ENCODE measurements at places on chromosomes 7 and 10. TPM values are rescaled to one million over a fixed set of nuclear protein-coding genes. Genes with fewer than 3 reads are reported as not detected.

Gene SNX8
- total RNA-seq, result 51.2 TPM

Gene ADCY1
- 0.05 TPM for total RNA-seq

DNA sequence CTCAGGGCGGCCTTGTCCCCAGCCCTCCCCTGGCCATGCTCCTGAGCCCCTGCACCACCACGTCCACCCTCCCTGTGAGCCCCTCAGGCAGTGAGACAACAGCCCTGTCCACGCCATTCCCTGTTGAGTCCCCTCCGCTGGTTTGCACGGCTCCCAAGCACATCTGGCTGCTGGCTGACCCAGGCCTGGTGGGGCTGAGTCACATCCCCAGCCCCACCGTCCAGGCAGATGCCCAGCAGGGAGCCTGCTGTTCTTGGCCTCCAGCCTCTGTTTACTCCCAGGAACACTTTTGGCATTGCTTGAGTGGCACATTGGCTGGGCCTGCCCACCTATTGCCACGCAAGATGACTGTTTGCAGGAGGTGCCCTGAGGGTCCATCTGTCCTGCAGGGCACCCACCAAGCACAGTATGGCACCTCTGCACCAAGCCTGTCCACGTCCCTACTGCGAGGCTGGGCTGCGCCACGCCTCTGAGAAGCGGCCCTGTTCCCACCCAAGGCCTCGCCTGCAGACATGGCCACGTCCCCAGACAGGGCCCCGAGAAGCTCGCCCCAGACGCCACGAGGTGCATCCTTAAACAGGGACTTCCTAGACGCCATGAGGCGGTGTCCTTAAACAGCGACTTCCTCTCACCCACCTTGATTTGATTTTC, 48.4 kb upstream of the INPP5A start:
- DNase-seq, result peak; percentile 92

- peak; percentile 82 for DNase-seq
Measured at GRCh38 chr7:2927592-2927991, 83.5 kb upstream of the GNA12 start.

DNA sequence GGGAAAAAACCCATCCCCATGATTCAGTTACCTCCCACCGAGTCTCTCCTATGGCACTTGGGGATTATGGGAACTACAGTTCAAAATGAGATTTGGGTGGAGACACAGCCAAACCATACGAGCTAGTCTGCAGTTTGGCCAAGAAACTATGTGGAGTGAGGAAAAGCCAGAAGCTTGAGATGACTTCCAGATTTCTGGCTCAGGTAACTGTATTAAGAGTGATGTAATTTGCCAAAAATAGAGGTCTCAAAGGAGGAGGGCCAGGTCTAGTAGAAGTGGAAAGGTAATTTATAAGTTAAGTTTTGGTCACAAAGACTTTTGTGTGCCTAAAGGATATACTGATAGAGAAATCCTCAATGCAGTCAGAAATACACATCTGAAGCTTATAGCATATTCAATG, 279.7 kb upstream of the MGMT start:
- no peak for DNase-seq

- DNase-seq, result no peak
Measured at GRCh38 chr10:22647244-22647643, 67.1 kb downstream of the PIP4K2A start.

GRCh38 chr7:151226560-151226874, 488 bp downstream of the ABCF2 start:
- DNase-seq, result no peak

GRCh38 chr7:35556515-35557471, 138.1 kb downstream of the HERPUD2 start:
- DNase-seq, result peak; percentile 59

- DNase-seq, result no peak
Measured at GRCh38 chr10:77279207-77279606, 358.4 kb downstream of the KCNMA1 start.

DNA sequence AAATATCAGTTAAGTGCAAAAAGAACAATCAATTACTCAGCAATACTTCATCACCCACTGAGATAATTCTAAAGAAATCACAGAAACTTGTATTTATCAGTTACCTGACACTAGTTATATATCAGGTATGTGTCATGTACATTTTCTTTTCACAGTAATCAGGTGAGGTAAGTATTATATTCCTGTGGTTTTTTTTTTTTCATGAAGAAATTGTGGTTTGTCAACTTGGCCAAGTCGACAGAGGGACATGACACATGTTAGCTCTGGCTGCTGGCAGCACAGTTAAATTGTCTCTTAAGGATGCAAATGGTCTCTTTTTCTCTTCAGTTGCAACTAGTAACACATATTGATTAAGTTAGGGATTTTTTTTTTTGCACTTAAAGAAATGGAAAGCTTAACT, 13.7 kb upstream of the GPR141 start:
- DNase-seq, result no peak

DNA sequence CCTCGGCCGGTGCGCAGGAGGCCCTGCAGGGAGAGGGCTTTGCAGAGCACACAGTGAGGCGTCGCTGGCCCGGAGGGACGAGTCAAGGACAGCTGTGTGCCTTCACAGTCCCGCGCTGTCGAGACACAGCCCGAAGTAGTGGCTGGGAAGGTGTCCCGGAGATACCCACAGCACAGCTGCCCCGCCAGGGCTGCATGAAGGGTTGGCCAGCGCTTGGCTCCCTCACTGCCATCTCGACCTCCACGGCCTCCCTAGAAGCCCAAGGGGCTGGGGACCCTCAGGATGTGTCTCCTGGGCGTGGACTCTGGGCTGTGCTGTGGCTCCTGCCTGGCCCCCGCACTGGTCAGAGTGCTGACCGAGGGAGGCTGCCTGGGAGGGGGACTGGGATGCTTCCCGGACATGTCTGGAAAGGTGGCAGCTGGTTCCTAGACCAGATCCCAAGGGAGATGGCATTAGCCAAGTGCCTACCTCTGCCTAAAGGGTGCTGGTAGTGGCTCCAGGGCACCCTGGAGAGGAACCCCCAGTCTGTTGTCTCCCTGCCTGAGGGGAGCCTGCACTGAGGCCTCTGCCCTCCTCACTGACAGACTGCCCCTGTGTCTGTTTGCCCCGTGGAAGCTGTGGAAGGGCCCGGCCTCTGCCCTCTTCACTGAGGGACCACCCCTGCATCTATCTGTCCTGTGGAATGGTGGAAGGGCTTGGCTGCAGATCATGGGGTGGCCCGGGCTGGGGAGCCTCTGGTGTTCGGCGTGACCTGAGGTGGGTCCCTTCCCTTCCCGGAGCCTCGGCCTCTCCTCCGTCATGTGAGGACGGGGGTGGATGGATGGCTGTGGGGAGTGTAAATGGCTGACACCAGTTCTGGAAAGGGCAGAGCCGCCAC, 5.8 kb downstream of the ELFN1 start:
- no peak for DNase-seq
